ENCODE measurements at places on chromosomes 11 and 22.

DNA sequence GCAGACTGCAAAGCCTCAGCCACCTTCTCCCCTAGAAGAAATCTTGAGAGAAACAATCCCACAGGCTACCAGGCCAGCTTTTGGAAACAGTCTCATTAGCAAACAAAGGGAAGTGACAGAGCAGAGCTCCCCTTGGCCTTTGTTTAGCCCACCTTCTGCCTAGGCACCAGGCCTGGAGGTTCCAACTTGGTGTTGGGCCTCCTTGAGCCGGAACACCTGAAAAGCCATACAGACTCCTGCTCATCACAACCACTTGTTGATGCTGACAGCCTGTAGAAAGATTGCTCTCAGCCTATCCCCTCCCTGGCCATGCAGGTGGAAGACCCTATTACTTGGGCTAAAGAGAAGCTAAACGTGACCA is 26.6 kb downstream of the KCNQ1OT1 start:
- DNase-seq: no peak

GRCh38 chr22:26890870-26891269 is 233.5 kb downstream of the MIAT start:
- no peak for DNase-seq

- DNase-seq: no peak
Observed at GRCh38 chr11:75066061-75066460, 30.6 kb downstream of the OR2AT4 start.

GRCh38 chr11:41920374-41920773 is 460.9 kb upstream of the LRRC4C start:
- DNase-seq: no peak

GRCh38 chr11:35187996-35188395 is 49.0 kb downstream of the CD44 start:
- no peak for DNase-seq

DNA sequence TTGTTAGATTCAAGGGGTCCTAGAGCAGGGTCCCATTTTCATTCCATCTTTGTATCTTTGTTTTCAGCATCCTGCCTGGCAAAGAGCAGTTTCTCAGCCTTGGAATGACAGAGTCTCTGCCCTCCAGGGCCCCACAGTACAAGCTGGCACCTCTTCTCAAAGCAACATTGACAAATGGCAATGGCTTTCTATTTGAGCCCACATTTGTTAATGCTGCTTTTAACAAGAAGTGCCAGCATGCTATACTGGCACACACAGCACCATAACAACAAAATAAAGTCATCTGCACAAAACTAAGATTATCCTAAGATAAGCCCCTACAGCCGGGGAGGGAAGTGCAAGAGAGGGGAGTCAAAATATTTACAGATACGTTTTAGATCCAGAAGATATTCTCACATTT is 309.7 kb upstream of the C11orf87 start:
- no peak for DNase-seq

- DNase-seq: no peak
Observed at GRCh38 chr11:129710423-129710822, 105.2 kb upstream of the TMEM45B start.

All from activated T-helper 1 cell treated with Interleukin-2 at 50 U/mL for 16 hours (primary cell).